ENCODE measurements at places on chromosomes 2 and 18.

DNA sequence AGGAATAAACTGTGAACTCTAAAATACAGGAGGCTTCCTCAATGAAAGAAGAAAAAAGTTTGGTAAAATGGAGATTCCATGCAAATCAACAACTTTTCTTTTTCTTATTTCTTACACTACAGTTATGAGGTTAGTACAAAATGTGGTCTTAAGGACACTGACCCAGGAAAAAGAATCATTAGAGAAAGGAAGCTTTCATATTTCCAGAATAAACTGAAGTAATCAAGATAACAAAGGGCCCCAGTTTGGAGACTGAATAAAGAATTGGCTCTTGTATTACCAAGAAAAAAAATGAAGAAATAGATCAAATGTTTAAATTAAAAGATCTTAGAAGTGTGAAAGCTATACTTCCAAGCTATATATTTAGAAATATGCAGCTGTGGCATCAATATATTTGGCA is 72.3 kb downstream of the SLC66A3 start:
- DNase-seq, result no peak

GRCh38 chr2:95372845-95373244 is 29.7 kb upstream of the FAHD2A start:
- DNase-seq, result no peak

DNA sequence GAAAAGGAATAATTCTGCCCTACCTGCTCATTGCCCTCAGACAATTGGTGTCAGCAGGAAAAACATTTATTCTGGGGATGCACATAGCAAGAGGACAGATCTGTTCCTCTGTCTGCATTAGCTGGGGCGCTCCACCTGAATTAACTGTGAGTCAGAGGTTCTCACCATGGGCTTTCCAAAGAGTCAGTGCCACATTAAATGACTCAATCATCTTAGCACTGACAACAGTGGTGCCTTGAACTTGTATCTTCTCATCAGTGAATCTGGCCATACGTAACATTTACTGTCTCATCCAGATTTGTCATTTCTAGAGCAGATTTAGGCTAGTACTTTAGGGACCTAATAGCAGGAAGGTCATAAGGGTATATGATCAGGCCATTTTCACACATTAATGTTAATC is 358.1 kb upstream of the CRIM1 start:
- no peak for DNase-seq

GRCh38 chr2:2164326-2164917 is 166.7 kb downstream of the MYT1L start:
- no peak for DNase-seq

DNA sequence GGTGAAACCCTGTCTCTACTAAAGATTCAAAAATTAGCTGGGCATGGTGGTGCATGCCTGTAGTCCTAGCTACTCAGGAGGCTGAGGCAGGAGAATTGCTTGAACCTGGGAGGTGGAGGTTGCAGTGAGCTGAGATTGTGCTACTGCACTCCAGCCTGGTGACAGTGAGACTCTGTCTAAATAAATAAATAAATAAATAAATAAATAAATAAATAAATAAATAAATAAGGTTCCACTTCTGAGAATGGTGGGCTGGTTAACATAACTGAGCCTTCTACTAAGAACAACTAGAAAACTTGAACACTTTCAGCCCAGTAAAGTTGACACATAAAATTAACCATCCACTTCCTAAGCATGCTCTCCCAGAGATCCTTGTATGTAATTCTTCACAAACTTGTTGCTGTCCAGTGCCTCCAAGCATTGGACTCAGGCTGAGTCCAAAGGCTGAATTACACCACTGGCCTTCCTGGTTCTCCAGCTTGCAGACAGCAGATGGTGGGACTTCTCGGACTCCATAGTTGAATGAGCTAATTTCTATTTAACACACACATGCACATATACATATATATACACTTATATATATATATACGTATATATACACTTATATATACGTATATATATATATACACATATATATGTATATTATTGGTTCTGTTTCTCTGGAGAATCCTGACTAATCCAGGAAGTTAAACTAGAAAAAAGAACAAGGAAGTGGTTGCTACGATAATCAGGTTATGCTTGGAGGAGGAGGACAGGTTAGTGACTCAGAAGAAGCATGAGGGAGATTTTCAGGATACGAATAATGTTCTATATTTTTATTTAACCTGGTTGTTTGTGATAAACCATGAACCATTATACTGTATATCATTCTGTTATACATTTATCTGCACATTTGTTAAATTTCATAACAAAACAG is 348.8 kb downstream of the METTL4 start:
- DNase-seq, result peak; percentile 44

GRCh38 chr2:42964439-42965083 is 172.2 kb upstream of the HAAO start:
- peak; percentile 61 for DNase-seq

DNA sequence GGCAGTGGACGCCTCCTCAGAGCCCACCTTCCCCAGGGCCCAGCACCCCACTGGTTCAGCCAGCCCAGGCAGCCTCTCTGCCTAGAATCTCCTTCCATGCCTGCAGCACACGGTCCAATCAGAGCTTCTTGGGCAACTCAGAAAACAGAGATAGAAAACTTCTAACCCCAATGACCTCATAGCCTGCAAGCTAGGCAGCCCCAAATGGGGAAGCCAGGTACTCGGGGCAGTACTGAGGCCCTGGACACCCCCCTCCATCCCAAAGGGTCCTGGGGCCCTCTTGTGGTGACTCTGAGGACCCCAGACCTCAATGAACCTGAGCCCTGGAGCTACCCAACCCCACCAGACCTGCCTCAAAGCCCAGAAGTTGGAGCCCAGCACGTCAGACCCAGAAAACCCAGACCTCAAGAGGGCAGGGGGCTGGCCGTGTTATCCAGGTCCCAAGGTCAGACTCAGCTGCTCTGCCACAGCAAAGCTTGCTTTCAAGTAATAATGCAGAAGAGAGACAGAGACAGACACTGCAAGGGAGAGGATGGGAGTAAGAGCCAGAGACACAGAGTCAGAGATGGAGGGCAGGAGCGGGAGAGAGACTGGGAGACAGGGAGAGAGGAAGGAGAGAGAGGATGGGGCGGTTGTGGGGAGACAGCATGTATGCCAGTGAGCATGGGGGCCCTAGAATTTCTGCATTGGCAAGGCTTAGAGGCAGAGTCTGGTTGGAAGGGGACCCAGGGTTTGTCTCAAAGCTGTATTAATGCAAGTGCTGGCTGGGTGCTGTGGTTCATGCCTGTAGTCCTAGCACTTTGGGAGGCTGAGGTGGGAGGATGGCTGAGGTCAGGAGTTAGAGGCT is 28.2 kb downstream of the SERTAD2 start:
- no peak for DNase-seq

All from hepatocyte (in vitro differentiated cells).